ENCODE measurements at places on chromosomes 11 and 22.

- DNase-seq: no peak
These were observed 9.1 kb downstream of the CDC42EP2 start for GRCh38 chr11:65323813-65324212.

DNA sequence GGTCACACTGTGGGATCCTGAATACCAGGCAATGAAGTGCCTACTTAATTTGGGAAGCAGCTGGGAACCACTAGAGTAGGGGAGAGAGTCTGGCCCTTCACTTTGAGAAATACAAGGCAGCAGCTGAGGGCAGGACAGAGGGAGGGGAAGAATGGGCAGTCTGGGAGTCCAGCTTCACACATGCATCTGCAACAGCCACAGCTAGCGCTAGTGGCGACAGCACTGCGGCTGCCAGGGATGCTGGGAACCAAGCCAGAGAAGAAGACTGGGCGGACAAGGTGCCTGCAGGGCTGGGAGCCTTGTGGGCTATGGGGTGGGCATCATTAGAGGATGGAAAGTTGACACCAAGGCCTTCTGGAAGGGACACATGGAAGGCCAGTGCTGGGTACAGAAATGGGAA is 15.8 kb downstream of the SCUBE2 start:
- DNase-seq: no peak

GRCh38 chr11:128942817-128943427 is at the start of gene TP53AIP1:
TP53AIP1 (minus strand) TSS chr11:128942871; CDS start chr11:128937818, 5,053 bp downstream.
- DNase-seq: no peak

- DNase-seq: peak; percentile 64
These were observed 631 bp upstream of the C22orf39 start for GRCh38 chr22:19448076-19448607.

- DNase-seq: no peak
These were observed 170.1 kb downstream of the GRIK4 start for GRCh38 chr11:120681434-120682331.

DNA sequence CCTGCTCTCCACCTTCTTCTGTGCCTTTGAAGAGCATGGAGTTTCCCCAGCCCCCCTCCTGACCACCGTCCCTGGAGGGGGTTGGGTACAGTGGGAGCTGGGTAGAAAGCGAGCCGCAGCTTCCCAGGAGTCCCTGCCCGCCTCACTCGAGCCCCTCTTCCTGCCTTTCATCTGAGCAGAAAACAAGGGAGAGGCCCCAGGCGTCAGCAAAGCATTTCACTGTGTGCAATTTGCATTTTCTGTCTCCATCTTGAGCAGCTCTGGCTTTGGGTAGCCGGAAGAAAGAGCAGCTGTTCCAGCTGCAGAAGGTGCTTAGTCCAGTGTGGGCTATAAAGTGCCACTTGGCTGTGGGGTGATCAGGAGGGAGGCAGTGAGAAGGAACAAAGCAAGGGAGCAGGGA is 229.7 kb downstream of the CEP164 start:
- no peak for DNase-seq

DNA sequence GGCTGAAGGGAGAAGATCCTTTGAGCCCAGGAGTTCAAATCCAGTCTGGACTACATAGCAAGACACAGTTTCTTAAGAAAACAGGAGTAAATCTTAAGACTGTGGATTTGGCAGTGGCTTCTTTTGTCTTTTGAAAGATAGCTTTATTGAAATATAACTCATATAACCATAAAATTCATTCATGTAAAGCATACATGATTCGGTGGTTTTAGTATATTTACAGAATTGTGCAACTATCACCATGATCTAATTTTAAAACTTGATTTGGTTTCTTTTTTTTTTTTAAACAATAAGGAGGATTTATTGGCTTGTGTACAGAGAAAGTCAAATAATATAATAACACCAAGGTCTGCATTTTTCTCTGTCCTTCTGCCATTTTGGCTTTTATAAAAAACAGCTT is 23.1 kb upstream of the PSMA1 start:
- DNase-seq: no peak

GRCh38 chr22:22770280-22770871 is 117.2 kb upstream of the IGLL5 start:
- DNase-seq: peak; percentile 53

DNA sequence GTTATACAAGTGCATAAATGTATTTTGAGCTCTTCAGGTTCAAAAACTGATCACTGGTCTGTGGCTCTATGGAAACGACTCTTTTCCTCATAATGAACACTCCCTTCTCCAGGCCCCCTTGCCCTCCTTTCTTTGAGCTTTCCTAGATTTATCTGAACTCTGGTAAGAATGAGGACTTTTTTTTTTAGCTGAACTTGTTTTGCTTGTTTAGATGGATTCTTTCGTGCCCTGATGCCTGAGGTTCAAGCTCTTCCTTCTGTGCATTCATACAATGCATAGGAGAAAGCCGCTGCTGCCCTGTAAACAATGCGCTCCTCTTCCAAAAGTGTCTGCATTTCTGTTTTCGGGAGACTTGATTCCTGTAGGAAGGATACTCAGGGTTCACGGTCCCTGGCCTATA is 205.1 kb downstream of the TENM4 start:
- no peak for DNase-seq

GRCh38 chr11:126415669-126416420 is 60.4 kb downstream of the ST3GAL4 start:
- no peak for DNase-seq

DNA sequence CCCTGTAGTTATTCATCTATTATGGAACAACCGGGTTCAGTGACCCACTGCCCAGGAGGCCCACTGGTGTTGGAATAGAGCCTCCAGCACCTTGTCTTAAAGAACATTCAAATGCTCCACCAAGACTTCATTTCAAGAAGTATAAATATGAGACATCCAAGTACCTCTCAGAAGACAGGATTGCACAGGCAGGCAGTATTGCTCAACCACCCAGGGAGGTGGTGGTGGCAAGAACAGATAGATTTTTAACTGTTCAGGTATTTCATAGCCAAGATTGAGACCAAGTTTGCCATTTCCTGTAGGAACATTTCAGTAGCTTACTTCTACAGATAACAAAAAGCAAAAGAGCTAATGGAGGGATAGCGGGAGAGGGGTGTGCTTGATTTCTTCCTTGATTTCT is 78.7 kb downstream of the COMMD9 start:
- DNase-seq: no peak

GRCh38 chr11:29119707-29120618 is 896.9 kb downstream of the KCNA4 start:
- DNase-seq: peak; percentile 72

DNA sequence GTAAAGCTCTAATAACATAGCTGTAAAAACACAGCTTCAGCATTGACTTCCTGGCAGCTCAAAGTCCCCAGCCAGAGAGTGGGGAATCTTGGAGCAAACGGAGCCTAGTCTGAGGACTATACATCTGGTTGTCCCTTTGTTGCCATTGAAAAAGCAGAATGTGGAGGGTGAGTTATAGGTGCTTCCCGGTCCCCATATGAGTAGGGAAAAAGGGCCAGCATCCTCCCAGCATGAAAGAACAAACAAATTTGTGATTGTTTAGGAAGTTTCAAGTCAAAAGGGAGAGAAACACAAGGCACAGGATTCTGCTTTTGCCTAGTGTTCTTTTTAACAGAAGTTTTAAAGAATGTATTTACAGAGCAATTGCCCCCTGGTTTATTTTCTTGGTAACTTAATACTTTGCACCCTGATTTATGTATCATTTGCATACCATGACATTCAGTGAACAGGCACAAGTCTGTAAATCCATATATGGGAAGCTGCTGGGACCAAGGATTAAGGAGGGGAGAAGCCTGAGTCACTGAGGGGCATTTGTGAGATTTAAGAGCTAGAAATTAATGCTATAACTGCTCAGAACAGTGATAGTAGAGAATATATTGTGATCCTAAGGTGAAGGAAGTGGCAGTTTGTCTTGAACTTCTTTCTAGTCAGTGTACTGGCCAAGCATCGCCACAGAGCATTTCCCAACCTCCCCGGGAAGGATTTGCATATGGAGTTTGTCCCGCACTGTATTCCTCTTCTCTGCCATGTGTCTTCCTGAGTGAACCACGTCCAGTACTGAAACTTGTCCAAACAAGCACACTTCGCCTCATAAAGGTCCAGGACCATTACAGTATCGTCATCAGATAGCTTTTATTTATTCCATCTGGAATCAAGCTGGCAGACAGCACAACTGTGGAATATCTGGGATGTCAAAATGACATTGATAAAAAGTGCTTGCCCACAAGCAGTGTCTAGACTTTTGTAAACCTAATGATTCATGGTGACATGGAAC is 103.0 kb downstream of the DBX1 start:
- DNase-seq: no peak

GRCh38 chr11:42571131-42571877 is 740.5 kb upstream of the API5 start:
- no peak for DNase-seq

DNA sequence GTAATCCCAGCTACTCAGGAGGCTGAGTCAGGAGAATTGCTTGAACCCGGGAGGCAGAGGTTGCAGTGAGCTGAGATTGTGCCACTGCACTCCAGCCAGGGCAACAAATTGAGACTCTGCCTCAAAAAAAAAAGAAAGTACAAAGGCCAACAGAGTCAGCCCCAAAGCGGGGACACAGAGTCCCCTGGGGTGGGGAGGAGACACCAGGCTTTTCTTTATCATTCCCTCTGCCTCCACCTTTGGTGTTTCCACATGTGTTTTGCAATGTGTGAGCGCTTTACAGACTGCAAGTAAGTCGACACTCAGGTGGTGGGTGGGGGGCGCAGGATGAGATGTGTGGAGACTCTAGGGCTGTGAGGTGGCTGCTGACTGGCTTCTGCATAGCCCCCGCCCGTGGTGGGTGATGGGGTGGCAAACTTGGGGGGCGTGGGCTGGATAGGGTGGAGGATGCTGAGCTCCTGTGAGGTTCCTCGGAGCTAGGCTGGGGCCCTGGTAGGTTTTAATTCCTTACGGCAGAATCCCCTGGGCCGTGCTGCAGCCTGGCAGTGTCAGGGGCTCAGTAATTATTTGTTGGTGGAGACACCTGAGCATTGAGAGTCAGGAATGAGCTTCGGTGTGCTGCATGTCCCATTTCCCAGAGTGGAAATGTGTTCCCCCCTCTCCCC is 177.2 kb downstream of the CTTN start:
- no peak for DNase-seq

GRCh38 chr11:35914816-35915215 is 29.0 kb upstream of the LDLRAD3 start:
- DNase-seq: no peak

DNA sequence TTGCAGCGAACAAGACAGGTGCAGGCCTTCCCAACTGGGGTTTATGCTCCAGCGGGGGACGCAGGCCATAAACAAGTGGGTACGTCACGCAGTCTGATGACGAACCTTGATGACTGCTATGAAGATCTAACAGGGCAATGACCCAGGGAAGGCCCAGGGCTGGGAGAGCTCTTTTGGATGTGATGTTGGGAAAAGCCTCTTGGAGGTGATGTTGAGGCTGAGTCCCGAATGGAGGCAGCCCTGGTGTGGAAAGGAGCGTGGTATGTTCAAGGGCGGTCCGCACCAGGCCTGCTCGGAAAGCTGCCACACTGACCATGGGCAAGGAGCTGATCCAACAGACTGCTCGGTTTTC is 5.8 kb downstream of the FADS2 start:
- no peak for DNase-seq

- no peak for DNase-seq
These were observed 38.8 kb downstream of the ZNF202 start for GRCh38 chr11:123702696-123703095.

DNA sequence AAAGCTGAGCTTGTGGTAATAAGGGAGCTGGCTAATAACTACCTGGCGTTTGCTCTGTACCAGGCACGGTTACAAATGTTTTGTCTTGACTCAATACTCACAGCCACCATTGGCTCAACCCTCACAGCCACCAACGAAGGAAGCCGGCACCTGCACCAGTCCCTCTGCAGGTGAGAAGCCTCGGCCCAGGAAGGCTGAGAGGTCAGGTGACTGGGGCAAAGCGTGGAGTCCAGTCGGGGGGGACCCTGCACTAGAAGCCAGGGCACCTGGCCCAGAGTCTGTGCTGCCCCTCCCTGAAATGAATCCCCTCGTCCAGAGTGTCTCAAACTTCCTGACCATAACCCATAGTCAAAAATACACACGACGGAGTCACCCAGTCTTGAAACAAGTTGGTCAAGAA is 90.1 kb downstream of the PHF21B start:
- no peak for DNase-seq

GRCh38 chr22:29313576-29314466 is 1.7 kb downstream of the RASL10A start:
- no peak for DNase-seq

DNA sequence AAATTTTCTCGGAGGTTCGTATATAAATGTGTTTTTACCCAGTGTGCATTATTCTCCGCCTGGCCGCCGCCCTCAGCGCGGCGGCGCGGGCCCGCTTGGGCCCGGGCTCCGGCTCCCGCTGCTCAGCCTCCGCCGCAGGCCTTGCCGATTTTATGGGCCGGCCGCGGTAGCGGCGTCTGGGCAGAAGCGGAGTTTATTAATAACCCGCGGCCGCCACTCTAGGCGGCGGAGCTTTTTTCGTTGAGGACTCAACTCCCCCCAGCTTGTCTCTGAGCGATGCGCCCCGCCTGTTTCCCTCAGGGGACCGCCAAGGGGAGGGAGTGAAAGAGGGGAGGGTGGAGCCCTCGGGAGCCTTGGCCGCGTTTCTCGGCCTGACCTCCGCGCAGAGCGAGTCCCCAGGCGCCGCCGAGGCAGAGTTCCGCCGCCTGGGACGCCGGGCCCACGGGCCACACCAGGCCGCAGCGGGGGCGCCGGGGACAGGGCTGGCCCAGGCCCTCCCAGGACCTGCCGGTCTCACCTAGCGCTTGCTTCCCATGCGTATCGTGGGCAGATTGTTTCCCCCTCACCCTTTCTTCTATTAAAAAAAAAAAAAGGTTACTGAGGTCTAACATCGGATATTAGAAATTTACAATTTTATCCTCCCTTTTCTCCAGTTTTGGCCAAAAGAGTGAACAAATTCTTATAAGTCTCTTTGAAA is 399 bp downstream of the ZNF143 start:
- peak; percentile 90 for DNase-seq

GRCh38 chr11:45927684-45928413 is 5.4 kb downstream of the LARGE2 start:
- no peak for DNase-seq

GRCh38 chr11:123384116-123384515 is 46.0 kb upstream of the GRAMD1B start:
- DNase-seq: no peak

- peak; percentile 74 for DNase-seq
These were observed at the start of gene LARGE1 for GRCh38 chr22:33920197-33920540. LARGE1 (minus strand) TSS chr22:33920476.

GRCh38 chr11:62267576-62267975 is 2.4 kb upstream of the SCGB2A2 start:
- no peak for DNase-seq

Measured in AG08396 (cell line).